ENCODE measurements at places on chromosomes 5 and 9.
A peak's percentile ranks its signal among the peaks of the same experiment; 100 is the strongest.

DNA sequence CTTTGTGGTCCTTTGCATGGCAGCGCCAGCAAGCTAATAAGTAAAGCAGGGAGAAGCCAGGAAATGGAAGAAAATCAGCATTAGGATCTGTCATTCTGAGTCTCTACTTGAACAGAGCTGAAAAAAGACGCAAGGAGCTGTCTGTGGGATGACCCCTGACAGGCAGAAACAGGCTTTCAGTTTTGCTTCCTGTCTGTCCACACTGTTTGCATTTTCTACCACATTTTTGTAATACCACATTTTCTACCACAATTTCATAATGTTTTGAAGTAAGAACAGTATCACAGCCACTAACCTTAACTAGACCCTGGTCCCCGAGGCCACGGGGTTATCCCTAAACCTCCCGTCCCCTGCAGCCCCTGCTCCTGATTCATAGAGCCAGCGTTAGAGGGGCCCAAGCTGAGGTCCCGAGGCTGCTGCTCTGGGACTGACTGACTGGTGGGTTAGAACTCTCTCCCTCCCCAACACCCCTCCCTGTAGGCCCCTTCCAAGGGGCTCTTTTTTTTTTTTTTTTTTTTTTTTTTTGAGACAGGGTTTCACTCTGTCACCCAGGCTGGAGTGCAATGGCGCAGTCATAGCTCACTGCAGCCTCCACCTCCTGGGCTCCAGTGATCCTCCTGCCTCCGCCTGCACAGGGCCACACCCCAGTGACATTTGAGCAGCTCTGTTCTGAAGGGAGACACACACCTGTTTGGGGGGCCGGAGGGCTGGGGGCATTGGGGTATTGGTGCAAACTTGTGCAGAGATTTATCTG, 4.0 kb upstream of the CLIC3 start:
- peak; percentile 75 for DNase-seq

DNA sequence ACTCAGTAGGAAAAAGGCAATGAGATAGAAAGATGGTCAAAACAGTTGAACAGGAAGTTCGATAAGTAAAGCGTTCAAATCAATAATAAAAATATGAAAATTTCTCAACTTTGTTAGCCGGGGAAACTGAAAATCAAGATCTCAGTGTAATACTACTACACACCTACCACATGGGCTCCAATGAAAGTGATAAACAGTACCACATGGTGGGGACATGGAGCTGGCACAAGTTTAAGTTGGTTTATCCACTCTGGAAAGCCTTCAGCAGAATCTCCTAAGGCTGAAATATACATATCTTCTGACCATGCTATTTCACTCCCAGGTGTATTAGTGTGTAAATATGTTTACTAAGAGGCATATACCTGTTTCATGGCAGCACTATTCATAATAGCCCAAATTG, 126.8 kb downstream of the NXNL2 start:
- DNase-seq = no peak

- DNase-seq = peak; percentile 89
Measured at GRCh38 chr5:143002459-143003327, 232.5 kb downstream of the ARHGAP26 start.

DNA sequence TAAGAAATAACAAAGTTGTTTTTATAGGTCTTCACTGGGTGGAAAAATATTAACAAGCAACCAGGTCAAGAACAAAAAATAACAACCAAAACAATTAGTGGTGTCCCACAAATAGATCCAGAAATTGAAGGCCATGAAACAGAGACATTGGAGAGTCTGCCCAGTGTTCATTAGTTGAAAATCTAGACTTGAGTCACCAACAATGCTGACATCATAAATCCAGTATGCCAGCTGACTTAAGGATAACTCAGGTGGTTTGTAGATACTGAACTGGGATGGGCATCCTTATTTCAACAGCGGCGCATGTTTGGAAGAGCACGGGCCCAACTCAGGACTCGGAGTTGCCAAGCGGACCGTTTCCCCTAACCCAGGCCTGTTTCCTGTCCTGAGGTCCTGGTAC, 80.7 kb upstream of the TNFAIP8 start:
- DNase-seq = no peak

DNA sequence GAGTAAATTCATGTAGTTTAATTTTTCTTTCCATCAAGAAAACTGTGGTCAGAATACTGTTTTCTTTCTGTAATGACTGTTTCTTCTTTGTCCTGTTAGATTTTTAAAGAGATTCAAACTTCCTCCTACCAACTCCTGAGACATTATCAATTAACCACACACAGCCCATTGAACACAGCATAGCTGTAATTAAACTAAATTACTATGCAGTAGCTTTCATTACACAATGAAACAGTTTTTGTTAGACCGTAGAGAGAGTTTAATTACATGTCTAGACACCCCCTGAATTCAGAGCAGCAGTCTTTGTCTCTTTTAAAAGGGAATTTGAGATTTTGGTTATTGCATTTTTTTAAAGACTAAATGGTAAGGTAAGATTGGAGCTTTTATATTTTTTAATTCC, 77.5 kb downstream of the STARD4 start:
- no peak for DNase-seq

DNA sequence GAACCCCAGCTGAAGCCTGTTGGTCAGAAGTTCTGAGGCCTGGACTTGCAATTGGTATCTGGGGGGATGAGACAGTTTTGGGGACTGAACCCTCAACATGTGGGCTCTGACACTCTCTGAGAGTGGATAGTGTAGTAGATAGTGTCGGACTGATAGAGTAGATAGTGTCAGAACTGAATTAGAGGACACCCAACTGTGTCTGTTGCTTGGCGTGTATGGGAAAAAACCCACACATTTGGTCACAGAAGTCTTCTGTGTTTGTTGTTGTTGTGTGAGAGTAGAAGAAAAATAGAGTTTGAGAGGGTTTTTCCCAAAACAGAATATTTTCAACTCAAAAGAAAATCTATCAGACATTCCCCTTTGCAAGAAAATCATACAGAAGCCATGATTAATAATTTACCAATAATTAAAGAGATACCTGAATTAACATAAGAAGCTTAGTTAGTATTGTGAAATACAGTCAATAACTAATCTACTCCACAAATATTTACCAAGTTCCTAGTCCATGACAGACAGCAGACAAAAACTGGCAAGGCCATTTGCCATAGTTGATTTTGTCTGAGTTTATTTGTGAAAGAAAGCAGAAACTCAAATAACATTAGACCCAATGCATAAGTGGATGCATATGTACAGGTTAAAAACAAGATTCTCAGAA, 170.9 kb downstream of the CTNND2 start:
- DNase-seq = no peak

Data from hematopoietic multipotent progenitor cell treated with erythropoietin and hydrocortisone succinate and interleukin-3 and kit ligand, for 4 days (in vitro differentiated cells).